A172 (cell line): ENCODE measurements at places on chromosomes 16 and 17. TPM values are rescaled to one million over a fixed set of nuclear protein-coding genes. Genes with fewer than 3 reads are reported as not detected.

SLC39A11 gene
- 56.2 and 59.2 TPM in 2 replicates for total RNA-seq

- no peak for DNase-seq
These were observed 21.9 kb downstream of the ST3GAL2 start for GRCh38 chr16:70416748-70417616.

GAS2L2 gene
- not detected in 2 replicates for total RNA-seq

RNU2-1 gene
- not detected in 2 replicates for total RNA-seq

DNA sequence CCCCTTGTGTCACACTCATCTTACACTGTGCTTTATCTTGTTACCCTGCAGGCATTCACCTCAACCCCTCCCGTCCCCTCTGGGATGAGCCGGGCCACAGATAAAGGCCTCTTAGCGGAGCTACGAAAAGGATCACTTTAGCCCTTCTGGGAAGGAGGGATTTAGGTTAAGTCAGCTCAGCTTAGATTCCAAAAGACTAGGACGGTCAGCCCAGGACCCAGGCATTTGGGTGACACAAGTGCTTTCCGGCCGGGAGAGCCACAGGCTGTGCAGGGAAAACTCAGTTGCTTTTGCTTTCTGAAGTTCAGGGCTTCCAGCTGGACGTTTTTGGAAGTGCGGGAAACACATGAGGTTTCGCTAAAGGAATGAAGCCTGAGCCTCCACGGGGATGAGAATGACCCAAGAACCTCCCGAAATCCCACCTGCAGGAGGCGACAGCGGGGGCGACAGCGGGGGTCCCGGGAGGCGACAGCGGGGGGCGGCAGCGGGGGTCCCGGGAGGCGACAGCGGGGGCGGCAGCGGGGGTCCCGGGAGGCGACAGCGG, 11.6 kb upstream of the METRNL start:
- no peak for DNase-seq

MMP25 gene
- total RNA-seq, result 0.53 and 1.6 TPM in 2 replicates

GRCh38 chr17:8206536-8206935, 3.8 kb downstream of the AURKB start:
- no peak for DNase-seq

DNA sequence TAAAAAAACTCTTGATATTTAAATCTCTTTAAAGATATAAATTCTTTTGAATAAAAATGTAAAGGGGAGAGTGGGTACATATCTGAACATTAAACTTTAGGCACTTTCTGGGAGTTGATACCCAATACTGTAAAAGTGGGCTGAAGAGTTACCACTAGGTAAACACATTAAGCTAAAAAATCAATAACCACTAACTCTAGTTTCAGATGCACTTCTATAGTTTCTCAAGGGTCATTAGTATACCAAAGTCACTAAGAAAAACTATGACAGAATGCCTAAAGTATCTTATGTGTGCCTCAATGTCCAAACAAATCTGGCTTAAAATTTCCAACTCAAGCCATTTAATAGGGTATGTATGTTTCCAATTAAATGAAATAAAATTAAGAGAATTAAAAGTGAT, 13.1 kb upstream of the CFDP1 start:
- no peak for DNase-seq

ABCA9 gene
- total RNA-seq, result 0.02 TPM in 1 of 2 replicates, not detected in the other

TSPOAP1 gene
- total RNA-seq, result not detected in 2 replicates

- DNase-seq, result no peak
These were observed 6.4 kb upstream of the CRK start for GRCh38 chr17:1462164-1463112.

- DNase-seq, result no peak
These were observed 616 bp downstream of the CCDC182 start for GRCh38 chr17:57744195-57745170.

DNA sequence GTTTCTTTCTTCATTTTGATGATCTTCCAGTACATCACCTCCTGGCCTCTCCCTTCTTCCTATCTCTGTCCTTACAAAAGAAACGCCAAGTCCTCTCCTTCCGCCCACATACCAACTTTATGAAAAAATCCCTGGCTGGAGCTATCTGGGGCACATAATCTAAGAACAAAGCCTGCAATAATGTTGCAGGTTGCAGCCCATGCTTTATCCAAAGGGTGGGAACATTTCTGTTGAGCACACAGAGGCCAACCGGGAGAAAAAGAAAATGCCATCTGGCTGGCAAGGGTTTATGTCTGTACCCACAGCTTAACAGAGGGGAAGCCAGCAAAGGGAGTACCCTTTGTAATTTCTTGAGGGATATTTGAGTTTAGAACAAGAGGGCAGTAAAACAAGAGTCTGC, 409.6 kb downstream of the SOX9 start:
- no peak for DNase-seq

DNA sequence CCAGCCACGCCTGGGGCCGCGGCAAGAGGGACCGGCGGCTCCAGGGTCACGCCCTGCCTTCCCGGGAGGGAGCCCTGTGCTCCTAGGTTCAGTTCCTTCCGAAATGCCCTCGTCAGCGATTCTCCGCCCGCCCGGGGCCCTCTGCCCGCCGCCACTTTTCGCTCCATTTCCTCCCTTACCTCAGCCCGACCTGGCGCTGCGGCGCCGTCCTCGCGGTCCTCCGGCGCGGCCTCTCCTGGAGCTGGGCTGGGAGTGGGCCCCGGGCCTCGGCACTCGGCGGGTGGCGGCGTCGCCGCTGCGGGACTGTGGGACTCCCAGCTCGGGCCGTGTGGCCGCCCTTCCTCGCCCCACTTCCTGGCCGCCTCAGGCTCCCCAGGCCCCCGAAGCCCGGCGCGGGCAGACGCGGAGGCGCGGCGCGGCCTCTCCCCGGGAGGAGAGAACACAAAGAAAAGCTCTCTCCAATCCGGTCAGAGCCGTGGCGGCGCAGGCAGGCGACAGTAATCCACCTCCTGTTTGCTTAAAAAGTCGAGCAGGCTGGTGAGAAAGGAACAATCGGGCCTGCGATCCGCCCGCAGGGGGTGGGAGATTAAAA, 1.6 kb downstream of the BAHCC1 start:
- DNase-seq, result no peak

PPM1E gene
- total RNA-seq, result 0.21 and 0.22 TPM in 2 replicates

ABCA10 gene
- 0.19 and 1.00 TPM in 2 replicates for total RNA-seq

PER1 gene
- total RNA-seq, result 6.9 and 7.5 TPM in 2 replicates

ST6GALNAC2 gene
- 5.1 and 6.8 TPM in 2 replicates for total RNA-seq

DNA sequence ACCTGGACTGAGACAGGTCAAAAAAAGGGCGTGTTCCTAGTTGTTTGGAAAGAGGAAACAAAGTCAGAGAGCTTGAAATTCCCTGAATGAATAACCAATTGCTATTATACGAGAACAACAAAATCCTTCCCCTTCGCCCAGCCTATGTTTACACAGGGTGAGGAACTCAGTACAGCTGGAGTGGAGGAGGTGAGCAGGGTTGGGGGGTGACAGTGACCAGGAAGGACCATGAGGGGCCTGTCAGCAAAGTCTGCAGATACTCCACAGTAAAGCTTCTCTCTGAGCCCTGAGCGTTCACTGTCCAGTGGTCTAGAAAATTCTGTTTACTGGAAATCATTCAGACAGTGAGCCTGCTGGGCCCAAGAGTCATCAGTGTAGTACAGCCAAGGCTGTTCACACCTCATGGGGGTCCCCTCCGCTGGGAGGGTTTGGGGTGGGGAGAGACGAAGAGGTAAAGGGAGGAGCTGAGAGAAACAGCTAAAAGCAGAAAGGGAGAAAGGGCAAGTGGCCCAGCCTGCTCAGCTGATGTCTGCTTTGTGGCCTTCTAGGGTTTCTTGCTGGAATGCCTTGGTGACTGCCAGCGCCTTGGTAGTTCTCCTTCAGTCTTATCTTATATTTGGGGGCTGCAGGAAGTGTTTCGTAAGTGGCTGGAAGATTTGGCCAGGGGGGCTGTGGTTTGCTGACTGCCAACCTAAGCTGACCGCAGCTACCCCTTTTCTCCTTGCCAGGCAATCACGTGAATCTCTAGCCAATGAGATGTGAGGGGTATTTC, 5.7 kb downstream of the DUSP3 start:
- no peak for DNase-seq

- no peak for DNase-seq
These were observed 18.0 kb downstream of the SLC5A11 start for GRCh38 chr16:24863582-24864437.

CCL17 gene
- total RNA-seq, result 3.4 and 14.2 TPM in 2 replicates

- no peak for DNase-seq
These were observed 214.1 kb downstream of the HS3ST3B1 start for GRCh38 chr17:14514973-14515372.

DNA sequence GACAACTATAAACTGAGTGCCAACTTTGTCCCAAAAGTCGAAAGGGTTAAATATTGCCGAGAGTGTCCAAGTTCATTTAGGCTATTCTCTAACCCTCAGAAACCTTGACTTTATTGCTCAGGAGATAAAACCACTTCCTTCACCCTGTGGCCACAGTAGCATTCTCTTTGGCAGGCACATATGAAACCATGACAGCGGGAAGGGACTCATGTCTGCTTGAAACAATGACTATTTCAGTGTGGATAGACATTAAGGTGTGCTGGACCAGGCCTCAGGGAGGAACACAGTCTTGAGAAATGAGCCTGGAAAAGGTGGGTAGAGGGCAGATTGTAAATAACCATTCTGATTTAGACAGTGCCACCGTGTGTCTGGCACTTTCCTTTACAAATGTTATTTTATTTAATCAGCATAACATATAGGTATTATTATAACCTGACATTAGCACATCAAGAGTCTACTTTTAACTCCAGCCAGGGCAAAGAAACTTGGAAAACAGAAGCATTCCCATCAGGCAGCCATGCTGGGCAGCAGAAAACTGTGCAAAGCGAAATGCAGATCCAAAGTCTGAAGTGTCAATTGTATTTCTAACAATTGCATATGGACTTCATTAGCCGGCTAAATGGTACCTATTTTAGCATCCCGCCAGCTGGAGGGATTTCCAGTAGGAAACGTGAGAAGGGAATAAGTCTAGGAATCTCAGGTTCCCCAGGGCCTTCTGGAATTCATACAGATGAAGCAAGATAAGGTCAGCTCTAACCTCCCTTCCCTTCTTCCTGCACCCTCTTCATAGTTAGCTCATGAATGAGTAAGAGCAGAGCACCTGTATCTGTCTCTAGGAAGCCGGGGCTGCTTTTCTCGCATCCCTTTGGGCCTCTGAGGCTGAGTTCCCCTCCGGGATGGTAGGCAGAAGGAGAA, 212.8 kb upstream of the ELAC2 start:
- no peak for DNase-seq

DNA sequence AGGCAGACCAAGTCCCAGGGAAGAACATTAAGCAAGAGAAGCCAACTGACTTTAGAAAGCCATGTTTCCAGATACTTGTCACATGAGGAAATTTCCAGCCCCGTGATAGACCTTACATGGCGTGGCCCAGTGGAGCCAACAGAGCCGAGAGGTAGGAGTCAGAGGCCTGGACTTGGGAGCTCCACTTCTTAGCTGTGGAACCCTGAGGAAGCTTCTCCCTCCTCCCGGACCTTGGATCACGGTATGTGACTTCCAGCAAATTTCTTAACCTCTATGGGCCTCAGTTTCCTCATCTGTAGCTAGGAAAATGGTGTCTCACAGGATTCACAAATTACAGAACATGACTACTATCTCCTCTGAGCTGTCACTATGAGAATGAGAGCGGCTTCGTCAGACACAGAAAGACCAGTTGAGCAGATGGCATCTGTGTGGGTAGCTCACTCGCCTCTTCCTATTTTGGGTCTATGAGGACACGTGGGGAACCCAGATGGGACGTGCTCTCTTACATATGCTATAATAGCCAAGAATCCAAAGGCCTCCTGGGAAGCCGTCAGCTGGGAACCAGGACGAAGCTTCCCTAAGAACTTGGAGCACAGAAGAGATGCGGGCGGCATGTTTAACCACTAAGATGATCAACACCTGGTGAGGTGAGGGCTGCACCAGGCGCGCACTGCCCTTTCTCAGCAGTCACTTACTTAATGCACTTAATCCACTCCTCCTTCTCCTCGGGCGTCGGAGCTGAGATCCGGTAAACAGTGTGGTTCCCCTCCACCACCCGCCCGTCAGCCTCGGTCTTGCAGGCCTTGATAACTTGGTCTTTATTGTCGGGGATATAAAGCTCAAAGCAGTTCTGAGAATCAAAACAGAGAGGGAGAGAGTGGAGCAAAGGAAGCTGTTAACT, 102.3 kb downstream of the CYTH1 start:
- DNase-seq, result peak; percentile 33

DNA sequence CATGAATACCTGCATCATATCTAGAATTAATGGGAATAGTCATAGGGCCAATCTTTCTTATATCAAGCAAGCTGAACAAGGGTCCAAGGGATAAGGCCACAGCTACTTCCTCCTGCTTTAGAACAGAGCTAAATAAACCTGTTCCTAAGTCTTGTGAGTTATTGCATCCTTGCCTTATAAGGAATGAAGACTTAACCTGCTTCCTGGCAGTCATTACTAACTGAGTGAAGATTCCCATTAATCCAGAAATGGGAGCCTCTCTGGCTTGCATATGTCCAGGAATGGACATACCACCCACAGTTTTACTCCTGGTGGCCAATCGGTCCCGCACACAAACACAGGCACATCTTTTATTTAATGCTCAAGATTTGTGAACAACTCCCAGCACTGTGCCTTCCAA, 35.9 kb upstream of the SKAP1 start:
- DNase-seq, result no peak

- no peak for DNase-seq
These were observed 85.0 kb upstream of the RPL38 start for GRCh38 chr17:74118504-74118903.

DNA sequence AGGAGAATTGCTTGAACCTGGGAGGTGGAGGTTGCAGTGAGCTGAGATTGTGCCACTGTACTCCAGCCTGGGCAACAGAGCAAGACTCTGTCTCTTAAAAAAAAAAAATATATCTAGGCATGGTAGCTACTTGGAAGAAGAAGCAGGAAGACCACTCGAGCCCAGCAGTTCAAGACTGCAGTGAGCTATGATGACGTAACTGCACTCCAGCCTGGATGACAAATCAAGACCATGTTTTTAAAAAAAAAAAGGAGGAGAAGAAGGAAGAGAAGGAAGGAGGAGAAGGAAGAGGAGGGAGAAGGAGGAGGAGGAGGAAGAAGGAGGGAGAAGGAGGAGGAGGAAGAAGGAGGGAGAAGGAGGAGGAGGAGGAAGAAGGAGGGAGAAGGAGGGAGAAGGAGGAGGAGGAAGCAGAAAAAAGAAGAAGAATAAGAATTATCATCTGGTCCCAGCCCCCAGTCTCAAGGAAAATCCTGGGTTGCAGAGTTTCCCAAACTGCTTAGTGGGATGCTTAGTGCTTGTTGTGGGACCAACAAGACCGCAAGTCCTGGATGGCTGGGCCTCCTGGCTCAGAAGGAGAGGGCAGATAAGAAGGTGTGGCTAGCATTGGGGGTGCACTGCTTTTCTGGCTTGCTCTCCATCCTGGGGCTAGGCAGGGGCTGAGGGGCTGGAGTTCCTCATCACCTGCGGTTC, 3.7 kb upstream of the DRC7 start:
- DNase-seq, result no peak

DNA sequence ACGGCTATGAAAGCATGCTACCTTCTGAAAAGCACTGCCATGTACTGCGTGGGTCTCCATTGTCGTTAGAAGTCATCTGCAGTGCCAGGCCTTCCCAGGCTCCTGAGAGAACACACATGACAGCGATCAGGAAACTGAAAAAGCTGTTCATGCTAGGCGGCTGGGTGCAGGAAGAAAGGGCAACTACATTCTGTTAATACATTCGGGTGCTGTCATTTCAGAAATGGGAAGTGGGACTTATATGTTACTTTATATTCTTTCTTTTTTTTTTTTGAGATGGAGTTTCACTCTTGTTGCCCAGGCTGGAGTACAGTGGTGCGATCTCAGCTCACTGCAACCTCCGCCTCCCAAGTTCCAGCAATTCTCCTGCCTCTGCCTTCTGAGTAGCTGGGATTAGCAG, 19.9 kb downstream of the CFAP20 start:
- DNase-seq, result no peak

GP1BA gene
- 0.17 TPM in 1 of 2 replicates, not detected in the other for total RNA-seq
